ENCODE measurements at places on chromosomes 2 and 18.

GRCh38 chr2:210049831-210050230 lies 47.4 kb downstream of the RPE start:
- DNase-seq: no peak

GRCh38 chr2:111986116-111986900 lies 68.8 kb upstream of the TMEM87B start:
- DNase-seq: no peak

GRCh38 chr2:123061534-123061933 lies 963.6 kb upstream of the CNTNAP5 start:
- no peak for DNase-seq

DNA sequence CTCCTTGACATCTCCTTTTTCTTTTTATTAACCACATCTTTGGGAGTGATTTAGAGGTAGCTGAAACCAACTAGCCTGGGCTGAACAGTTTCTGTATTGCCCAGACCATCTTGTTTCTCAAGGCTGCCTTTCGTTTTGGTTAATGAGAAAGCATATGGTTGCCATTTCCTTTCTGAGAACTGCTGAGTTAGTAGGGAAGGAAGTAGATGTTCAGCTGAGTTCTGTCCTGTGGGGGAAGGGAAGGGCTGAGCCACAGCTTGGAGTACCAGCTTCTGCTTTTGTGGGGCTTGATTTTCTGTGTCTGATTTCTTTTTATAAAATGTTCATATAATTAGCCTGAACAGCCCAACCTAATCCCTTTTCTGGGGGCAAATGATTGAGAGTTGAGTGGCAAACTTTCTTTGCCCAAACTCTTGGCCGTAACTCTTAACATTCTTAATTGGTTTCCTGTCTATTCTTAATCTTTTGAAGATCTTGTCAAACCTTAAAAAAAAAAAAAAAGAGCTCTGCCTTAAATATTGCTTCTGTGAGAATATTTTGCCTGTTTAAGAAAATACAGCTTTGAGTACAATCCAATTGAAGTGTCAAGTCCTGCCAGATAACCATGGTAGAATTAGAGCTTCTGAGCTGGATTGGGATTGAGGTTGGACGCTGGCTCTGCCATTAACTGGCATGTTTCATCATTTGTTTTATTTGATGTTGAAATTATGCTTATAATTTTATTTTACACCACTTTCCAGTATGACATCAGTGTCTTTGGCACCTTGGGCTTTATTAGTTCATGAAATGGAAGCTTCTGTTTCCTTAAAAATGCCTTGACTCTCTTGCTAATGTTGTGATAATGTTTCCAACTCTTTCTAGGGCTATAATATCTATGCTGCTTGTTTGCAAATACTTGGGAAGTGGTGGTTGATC lies 1.9 kb upstream of the NABP1 start:
- peak; percentile 42 for DNase-seq

DNA sequence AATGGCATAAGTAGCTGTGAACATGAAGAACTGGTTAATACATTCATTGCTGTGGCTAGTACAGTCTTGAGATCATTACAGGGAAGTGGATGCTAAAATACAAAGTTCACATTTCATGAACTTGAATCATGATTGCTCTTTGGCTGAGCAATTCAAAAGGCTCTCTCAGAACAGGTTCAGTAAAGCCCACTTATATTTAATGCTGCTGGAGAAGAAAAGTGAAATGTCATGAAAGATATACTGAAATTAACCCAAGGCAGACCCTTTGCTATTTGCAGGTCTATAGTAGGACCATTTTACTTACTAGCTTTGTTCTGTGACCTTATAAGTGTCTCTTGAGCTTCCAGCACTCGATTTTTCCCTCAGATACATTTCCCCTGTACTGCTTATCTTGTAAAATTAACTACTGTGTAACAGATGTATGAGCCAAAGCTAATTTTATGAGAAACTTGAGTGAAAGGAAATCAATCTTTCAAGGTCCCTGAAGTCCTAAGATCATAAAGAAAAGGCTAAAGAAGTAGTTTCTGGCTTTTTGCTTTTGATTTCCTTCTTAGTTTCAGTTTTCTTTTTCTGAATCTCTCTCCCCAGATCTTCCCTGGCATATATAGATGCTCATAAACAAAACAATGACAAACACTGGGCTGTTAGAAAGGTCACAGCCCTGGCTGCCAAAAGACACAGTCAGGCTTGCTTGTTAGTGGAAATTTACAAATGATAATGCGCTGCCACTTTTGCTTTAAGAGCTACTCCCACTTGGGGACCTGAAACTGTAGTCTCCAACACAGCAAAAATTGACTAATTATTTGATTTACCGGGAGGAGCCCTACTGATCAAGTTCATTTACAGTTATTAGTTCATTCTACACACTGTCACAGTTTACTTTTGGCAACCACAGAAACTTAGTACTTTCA lies 132.7 kb upstream of the XPO1 start:
- no peak for DNase-seq

- no peak for DNase-seq
These were observed 106.2 kb upstream of the DLX2 start for GRCh38 chr2:172208791-172209325.

- DNase-seq: no peak
These were observed 3.9 kb downstream of the TAF1B start for GRCh38 chr2:9847140-9847539.
